D721Med (cell line): ENCODE measurements at places on chromosomes 7 and 10.

GRCh38 chr7:17239046-17239445 lies 59.4 kb upstream of the AHR start:
- no peak for DNase-seq

GRCh38 chr10:12597788-12598765 lies 248.7 kb downstream of the CAMK1D start:
- DNase-seq: no peak

- DNase-seq: no peak
These were observed 123.6 kb downstream of the TCF7L2 start for GRCh38 chr10:113073549-113074189.

GRCh38 chr10:125692601-125693523 lies 9.9 kb upstream of the TEX36 start:
- no peak for DNase-seq

- DNase-seq: no peak
These were observed 928.0 kb upstream of the ZNF722 start for GRCh38 chr7:63070696-63071095.

DNA sequence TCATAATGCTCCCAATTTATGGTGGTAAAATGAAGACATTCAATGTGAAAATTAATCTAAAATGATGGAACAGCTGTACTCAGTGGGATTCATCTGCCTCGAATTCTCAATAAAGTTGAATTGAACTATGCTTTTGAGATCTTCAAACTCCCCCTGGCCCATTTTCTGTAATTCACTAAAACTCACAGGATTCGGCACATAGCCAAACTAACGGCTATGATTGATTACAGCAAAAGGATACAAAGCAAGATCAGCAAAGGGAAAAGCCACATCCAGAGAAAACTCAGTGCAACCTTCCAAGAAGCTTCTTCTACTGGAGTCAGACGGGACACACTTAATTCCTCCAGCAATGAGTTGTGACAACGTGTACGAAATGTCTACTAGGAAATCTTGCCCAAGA lies 307.5 kb downstream of the CNTNAP2 start:
- no peak for DNase-seq
